ENCODE measurements at places on chromosomes 13 and 19. TPM values are rescaled to one million over a fixed set of nuclear protein-coding genes. Genes with fewer than 3 reads are reported as not detected.

The DHX34 gene
- 35.3 TPM for total RNA-seq

The OR4F17 gene
- total RNA-seq, result not detected

The SLC1A6 gene
- not detected for total RNA-seq

The OLFM2 gene
- 11.2 TPM for total RNA-seq

The ZNF497 gene
- total RNA-seq, result 1.7 TPM

The LILRB5 gene
- not detected for total RNA-seq

The IL4I1 gene
- 0.35 TPM for total RNA-seq

The ZSCAN18 gene
- total RNA-seq, result 5.8 TPM

The PPP1R37 gene
- 40.4 TPM for total RNA-seq

The PPFIA3 gene
- 8.0 TPM for total RNA-seq

The SLITRK5 gene
- 0.58 TPM for total RNA-seq

The KLK14 gene
- 0.55 TPM for total RNA-seq

The CGB5 gene
- total RNA-seq, result 0.85 TPM

The GDF15 gene
- total RNA-seq, result 31.3 TPM

The SH2D3A gene
- 17.2 TPM for total RNA-seq

The DCT gene
- total RNA-seq, result not detected

The S1PR5 gene
- 2.0 TPM for total RNA-seq

Measured in A549 treated with Mapracorat at 1 μM for 4 hours (cell line).